ENCODE measurements at places on chromosomes 4 and X.

DNA sequence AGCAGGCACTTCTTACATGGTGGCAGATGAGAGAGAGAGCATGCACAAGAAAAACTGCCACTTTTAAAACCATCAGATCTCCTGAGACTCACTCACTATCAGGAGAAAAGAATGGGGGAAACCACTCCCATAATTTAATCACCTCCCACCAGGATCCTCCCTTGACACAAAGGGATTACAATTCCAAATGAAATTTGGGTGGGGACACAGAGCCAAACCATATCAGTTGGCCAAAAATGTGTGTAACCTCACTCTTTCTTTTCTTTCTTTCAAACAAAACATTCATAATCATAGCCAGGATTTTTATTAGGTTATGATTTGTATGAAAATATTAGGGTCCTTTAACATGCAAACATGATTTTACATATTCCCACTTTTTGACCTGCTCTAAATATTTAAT is 222.1 kb downstream of the PCDH18 start:
- peak; percentile 57 for DNase-seq

DNA sequence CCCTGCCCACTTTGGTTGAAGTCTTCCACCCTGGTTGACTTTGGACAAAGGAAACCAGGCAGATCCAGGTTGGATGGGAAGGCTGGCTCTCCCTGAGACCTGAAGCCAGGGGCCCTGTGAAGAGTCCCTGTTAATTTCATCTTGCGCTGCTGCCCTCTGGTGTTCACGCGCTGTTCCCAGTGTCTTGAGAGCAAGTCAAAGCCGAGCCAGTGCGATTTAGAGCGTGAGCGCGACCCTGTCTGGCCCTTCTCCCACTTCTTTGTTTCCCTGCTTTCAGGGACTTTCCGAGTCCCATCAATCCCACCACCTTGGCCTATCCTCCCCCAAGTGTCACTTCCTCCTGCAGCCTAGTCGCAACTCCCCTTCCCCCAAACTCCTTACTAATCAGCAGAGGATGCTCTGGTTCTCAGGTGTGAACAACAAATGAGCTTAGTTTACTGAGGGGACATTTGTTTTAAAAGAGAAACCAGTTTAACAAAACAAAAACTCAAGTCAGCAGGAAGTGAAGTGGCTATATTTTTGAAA is 25.8 kb upstream of the CHRNA9 start:
- DNase-seq, result peak; percentile 95

DNA sequence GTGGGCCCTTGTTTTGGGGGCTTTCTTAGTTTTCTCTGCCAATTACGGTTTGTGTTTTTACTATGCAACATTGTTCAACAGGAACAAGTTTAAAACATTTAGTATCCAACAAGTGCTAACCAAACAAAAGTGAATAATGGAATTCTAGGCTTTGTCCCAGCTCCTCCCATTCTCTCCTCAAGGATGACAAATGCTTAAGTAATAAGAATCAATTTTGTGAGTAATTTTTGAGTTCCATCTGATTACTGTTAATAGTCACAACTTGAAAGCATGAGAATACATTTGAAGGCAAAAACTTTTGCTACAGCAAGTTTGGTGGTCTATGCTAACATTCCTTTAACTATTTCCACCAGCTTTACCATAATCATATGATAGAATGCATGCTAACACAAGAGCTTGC is 78.1 kb upstream of the HPGD start:
- peak; percentile 16 for DNase-seq

- DNase-seq, result no peak
Measured at GRCh38 chr4:164508771-164509170, 245.2 kb upstream of the SMIM31 start.

- no peak for DNase-seq
Measured at GRCh38 chr4:121154103-121154515, 10.0 kb downstream of the TNIP3 start.

GRCh38 chr4:157824021-157824420 is 348.8 kb downstream of the GASK1B start:
- DNase-seq, result no peak

- no peak for DNase-seq
Measured at GRCh38 chr4:118916691-118917289, 28.1 kb downstream of the SYNPO2 start.

GRCh38 chr4:22987870-22988269 is 295.1 kb downstream of the GBA3 start:
- no peak for DNase-seq

GRCh38 chrX:53456254-53456653 is 22.1 kb upstream of the HSD17B10 start:
- no peak for DNase-seq

GRCh38 chr4:102094481-102094880 is 250.8 kb downstream of the SLC39A8 start:
- no peak for DNase-seq

DNA sequence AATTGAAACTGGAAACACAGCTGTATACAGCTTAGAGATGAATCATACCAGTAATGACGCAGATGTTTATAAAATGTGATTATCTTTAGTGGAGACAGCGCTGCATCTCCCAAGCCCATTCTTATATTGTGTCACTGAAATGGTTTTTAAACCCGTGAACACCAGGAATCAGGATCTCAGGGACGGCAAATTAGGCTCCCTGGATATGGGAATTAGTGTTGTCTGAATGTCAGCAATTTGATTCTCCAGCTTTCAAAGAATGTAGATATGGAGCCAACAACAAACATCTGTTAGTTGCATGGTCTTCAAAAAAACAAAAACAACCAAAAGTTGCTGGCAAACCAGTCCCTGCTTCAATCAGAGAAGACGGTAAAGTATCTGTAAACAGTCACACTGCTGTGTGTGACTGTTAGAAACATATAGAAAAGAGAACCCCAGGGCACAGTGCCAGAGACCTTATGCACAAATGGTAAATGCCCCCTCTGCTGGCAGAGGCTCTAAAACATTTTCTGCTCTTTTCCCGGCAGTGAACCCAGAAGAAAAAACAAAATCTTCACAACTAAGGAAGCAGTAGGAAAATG is 351.9 kb upstream of the FTHL17 start:
- peak; percentile 66 for DNase-seq

DNA sequence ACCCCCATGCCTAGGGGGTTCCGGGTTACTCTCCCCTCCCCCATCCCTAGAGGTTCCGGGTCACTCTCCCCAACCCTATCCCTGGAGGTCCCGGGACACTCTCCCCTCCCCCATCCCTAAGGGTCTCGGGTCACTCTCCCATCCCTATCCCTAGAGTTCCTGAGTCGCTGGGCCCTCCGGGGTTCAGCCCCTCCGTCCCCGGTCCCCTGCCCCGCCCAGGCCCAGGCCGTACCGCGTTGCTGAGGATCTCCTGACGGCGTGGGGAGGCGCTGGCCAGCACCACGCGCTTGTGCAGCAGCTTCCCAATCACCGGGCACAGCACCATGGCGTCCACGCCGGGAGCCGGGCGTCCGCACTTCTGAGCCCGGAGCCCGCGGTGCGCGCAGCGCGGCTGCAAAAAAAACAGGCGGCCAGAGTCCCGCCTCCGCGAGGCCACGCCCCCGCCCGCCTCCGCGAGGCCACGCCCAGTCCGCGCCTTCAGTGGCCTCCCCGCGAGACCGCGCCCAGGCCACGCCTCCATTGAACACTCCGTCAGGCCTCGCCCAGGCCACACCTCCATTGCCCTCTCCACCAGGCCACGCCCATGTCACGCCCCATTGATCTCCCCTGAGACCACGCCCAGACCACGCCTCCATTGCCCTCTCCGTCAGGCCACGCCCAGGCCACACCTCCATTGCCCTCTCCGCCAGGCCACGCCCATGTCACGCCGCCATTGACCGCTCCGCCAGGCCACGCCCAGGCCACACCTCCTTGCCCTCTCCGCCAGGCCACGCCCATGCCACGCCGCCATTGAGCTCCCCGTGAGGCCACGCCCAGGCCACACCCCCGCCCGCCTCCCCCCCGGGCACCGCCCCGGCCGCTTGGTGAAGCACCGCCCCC is at the start of gene ASMTL:
Gene ASMTL, minus strand, starts transcription at position 394 of the 879 bp plus-strand sequence. Its CDS starts 69 bp downstream, at position 325.
- peak; percentile 100 for DNase-seq

DNA sequence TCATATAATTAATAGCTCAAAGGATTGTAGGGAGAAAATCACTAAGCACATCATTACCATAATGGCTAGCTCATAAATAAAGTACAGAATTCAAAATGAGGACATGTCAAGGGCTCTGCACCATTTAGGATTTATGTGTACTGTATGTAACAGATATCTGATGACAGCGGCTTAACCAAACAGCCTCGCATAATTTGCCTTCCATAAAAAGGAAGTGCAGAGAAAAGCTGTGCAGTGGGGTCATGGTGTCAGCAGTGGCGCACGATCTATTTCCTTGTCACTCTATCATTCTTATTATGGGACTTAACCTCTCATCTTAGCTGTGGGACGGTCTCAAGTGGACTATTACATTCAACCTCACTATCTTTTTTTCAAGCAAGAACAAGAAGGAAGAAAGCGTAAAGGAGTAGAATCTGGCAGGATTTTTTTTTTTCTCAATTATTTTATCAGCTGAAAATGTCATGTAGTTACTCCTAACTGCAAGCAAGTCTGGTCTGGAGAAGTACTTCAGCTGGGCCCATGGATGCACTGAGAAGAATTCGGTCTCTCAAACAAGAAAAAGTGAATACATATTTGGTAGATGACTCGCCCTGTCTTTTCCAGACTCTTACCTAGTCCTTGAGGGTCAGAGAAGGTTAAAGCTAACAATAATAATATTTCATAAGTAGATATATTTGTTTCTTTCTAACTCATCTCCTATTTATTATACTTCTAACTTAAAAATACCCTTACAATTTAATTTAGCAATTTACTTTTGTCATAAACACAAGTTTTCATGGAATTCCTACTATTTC is 94.6 kb downstream of the COX18 start:
- DNase-seq, result peak; percentile 6

DNA sequence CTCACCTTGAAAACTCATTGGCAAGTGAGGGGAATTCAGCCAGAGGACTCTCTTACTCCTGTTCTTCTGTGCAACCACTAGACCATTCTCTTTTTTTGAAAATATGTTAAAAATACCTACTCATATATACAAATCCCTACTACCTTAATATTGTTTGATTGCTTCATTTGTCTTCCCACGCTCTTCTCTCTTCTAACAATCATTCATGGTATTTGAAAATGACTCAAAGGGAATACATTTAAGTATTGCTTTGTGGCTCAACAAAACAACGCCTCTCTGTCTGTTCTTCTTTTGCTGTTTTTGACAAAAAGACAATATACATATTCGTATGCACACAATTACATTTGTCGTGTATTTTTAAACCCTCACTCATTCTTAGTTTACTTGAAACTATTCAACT is 589.4 kb downstream of the ANKRD50 start:
- no peak for DNase-seq

- DNase-seq, result no peak
Measured at GRCh38 chr4:147814376-147814775, 82.5 kb downstream of the ARHGAP10 start.

DNA sequence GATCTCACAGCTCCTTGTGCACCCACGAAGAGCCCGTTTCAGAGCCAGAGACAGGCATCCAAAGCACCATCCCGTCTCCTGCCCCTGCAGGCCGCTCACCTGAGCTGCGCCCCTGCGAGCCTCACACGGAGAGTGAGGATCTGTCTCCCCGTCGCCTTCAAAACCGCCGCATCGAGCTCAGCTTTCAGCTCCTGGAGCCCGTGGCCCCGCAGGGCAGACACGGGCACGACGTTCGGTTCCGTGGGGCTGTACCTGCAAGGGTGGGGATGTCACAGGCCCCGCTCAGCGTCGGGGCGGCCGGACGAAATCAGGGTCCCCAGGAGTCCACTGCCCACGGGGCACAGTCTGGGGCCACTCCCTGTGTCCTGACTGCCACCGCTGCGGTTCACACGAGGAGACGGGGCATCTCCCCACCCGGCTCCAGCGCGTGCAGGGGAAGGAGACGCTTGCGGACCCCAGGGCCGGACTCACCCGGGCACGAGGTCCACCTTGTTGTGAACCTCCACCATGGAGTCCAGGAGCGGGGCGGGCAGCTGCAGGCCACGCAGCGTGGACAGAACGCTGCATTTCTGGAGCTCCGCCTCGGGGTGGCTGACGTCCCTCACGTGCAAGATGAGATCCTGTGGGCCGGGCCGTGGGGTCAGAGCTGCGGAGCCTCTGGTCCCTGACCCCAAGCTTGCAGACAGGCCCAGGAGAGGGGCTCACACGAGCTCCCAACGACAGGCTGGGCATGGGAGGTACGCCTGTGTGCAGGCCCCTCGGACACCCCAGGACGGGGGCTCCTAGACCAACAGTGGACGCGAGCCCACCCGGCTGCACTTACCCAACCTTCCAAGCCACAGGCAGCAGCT is 11.1 kb downstream of the GTPBP6 start:
- no peak for DNase-seq

GRCh38 chr4:142528433-142528832 is 317.7 kb downstream of the INPP4B start:
- no peak for DNase-seq

DNA sequence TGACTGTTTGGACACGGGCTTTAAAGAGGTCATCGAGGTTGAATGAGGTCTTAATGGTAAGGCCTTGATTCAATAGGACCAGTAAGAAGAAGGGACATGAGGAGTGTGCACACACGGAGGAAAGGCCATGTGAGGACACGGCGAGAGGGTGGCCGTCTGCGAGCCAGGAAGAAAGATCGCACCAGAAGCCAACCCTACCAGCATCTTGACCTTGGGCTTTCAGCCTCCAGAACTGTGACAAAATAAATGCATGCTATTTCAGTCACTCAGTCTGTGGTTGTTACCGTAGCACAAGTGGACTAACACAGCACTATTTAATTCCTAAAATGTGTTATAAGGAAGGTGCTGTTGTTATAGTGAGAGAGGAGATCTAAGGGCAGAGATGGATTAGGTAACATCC is 468.6 kb upstream of the FAT1 start:
- DNase-seq, result no peak
